RPMI7951 (cell line): ENCODE measurements at places on chromosomes 16 and 17. TPM values are rescaled to one million over a fixed set of nuclear protein-coding genes. Genes with fewer than 3 reads are reported as not detected.

- DNase-seq = no peak
Measured at GRCh38 chr16:58948244-58948643, 214.1 kb upstream of the GOT2 start.

- peak; percentile 61 for DNase-seq
Measured at GRCh38 chr16:56911771-56912571, 20.0 kb upstream of the HERPUD1 start.

- no peak for DNase-seq
Measured at GRCh38 chr16:29745121-29745852, 503 bp downstream of the C16orf54 start.

DNA sequence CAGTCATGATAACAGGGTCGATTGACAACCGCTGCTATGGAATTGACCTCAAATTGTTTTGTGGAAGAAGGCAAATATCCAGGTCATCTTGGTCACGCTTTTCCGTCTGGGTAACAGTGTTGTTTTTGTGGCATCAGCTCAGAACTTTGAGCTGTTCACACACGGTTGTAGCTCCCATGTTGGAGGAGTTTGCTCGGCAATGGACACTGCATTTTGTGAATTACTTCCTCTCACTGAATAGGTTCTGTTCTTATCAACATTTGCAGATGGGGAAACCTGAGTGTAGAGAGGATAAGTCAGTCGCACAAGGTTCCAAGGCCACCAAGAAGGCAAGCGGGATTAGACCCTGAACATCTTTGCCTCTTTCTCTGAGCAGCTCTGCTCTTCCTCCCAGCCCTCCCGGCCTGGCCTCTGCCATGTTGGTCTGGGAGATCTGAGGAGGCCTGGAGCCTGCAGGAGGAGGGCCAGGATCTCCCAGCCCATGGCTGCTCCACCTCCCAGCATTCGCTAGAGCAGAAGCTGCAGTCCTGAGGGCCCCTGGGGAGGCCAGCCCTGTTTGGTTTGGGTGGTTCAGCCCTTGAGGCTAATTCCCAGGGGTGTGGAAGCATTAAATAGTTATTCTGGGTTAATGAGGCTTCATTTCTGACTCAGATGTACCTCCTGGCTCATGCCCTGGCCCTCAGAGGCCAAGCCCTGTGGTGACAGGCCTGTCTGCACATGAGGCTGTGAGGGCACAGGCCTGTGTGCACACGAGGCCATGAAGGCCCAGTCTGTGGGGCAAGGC is 154.1 kb upstream of the PLCG2 start:
- peak; percentile 60 for DNase-seq

DNA sequence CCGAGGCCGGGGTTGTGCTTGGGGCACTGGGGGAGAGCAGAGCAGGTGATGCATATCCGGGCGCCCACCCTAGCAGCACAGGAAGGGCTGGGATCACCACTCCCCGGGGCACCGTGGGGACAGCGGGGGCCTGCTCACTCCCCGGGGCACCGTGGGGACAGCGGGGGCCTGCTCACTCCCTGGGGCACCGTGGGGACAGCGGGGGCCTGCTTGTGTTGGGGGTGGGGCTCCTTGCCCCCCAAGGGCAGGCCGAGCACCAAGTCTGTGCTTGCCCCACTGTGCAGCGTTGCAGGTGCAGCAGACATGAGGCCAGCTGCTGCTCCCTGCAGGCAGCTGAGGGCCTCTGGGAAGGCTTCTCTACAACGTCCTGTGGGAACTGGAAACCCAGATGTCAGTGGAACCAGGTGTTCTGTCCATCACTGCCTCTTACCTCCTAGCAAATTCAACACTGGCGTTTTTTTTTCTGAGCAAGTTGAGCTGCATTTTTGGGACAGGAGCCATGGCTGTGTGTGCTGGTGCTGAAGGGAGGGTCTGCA is 25.0 kb upstream of the ZNF750 start:
- DNase-seq = no peak

DNA sequence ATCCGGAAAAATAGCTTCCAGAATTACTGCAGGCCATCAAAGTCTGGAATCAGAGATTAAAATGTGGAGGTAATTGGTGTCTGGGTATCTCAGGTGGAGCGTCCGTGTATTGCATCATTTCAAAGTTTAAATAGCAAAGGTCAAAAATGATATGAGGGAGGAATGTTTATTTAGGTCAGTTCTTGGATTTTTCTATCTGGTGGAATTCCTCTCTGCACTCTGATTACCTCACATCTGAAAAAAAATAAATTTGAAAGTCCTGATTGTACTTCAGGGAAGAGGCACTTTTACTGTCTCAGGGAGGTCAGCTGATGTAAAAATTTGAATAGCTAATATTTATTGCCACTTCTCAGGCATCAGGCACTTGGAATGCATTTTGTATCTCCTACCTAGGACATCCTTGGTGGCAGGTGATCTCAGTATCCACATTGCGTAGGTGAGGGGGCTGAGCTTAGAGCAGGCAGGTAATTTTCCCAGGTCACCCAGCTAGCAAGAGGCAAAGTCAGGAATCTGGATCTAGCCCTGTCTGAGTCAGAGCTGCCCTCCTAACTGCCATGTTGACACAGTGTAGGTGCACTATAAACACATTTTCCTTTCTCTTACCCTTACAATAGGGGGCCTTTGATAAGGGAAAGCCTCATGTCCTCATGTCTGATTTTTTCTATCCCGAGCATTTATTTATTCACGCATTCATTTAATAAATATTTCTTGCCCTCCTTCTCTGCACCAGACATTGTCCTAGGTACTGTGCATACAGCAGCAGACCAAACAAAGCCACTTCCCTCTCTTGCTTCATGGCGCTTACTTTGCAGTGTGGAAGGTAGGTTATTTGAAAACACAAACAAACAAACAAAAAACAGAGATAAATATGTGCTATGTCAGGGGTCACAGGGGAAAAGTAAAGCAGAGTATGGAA is 454.3 kb downstream of the HAPSTR1 start:
- no peak for DNase-seq

GRCh38 chr17:47733047-47733673 is at the start of gene TBX21:
TSS of gene TBX21 (plus strand) at chr17:47733236. CDS start at chr17:47733455, 219 bp downstream.
- peak; percentile 26 for DNase-seq

DNA sequence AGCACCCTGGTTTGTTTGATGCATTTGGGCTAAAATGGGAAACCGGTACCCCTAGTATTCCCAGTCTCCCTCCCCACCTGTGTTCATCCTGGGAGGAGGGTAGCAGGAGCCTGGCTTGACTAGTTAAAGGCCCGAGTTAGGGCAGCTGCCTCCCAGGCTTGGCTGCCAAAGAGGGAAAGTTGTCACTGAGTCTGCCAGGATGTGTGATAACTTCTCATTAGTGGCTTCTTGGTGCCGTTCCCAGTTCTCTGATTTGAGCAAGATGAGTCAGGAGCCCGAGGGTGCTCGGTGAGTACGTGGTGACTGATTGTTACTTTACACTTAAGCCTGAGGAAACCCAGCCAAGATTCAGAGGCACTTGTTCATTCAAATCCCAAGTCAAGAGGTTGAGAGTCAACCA is 2.5 kb downstream of the KRT32 start:
- peak; percentile 97 for DNase-seq

DNA sequence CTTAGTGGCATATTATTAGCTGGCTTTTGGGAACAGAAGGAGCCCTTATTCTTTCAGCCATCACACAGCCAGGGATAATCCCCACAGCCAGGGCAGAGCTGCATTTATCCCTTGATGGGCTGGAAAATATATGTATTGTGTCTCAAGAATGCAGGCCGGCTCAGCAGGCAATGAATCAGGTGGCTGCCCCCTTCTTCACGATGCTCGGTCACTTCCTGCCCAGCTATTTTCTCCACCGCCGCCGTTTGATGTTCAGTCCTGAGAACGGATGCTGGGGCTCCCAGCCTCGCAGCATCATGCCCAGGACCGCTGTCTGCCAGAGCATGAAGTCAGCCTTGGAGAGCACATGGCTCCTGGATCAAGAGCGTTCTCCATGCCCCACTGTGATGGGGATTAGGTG is 4.3 kb upstream of the MYH3 start:
- DNase-seq = no peak

DNA sequence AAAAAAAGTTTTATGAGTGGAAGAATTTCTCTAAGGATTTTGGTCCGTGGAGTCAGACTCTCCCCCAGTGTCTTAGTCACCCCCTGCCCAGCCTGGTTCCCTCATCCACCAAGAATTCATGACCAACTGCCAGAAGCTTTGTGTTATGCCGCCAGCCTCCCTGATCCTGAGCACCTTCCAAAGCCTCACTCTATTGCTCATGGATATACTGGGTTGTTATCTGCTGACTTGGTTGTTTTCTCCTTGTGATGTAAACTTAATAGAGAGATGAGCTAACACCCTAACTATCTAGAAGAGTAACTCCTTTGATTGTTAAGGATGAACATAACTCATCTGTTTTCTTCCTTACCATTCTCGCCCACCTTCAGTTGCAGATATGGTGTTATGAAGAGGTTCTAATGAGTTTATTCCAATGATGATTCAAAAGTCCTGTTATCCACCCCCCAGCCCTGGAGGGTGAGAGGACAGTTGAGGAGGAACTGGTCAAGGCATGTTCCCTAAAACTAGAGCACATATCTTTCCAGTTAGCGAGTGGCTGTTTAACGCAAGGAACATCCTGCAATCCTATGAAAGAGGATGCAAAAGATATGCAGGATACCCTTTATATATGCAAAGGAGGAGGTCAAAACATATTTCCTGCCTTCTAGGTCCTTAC is 1.5 kb upstream of the PSMD3 start:
- DNase-seq = peak; percentile 48

DNA sequence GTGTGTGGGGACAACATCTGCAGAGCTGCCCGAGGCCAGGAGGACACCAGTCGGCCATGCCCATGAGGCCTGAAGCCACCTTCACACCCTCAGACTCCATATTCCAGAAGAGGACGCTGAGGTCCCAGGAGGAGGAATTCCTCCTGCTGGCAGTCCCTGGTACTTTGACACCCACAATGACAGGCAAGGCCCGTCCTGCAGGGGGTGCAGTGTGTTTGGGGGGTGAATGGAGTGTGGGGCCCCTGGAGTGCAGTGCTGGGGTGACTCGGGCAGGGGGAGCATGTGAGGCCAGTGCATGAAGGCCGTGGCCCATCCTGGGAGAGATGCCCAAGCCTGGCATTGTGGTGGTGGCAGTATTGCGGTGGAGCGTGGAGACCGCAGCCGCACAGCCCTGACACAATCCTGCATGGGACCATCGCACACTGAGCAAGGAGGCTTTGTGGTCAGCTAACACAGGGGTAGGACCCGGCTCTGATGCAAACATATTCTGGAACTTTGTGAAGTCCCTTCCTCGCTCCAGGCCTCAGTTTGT is 52.2 kb downstream of the ZDHHC7 start:
- DNase-seq = no peak

GRCh38 chr16:1285669-1286512 is 23.5 kb upstream of the UBE2I start:
- DNase-seq = no peak

DNA sequence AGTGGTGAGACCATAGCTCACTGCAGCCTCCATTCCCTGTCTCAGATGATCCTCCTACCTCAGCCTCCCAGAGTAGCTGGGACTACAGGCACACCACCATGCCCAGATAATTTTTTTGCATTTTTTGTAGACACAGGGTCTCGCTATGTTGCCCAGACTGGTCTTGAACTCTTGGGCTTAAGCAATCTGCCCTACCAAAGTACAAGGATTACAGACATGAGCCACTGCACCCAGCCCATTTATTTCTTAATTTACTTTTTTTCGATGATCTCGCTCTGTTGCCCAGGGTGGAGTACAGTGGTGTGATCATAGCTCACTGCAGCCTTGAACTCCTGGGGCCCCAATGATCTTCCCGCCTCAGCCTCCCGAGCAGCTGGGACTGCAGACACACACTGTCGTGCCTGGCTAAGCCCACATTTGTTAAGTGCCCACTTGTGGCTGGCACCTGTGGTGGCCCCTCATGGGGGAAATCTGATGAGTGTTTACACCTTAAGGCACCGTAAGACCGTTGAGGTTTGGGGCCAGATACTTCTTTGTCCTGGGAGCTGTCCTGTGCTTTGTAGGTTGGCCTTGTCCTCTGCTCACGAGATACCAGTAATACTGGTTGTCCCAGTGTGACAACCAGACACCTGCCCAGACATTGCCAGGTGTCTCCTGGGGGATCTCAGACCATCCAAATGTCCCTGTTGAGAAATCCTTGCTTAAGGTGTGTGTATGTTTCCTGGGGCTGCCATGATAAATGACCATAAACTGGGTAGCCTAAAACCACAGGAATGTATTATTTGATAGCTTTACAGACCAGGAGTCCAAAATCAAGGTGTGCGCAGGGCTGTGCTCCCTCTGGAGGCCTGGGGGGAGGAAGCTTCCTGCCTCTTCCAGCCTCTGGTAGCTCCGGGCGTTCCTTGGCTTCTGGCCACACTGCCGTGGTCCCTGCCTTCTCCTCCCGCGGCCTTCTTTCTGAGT is 141.4 kb upstream of the GSE1 start:
- DNase-seq = no peak

Gene IRX3
- 7.7 and 15.1 TPM in 2 replicates for total RNA-seq

Gene SMPD3
- 0.12 TPM in 1 of 2 replicates, not detected in the other for total RNA-seq

Gene AGRP
- not detected in 2 replicates for total RNA-seq

Gene TMEM238L
- total RNA-seq = not detected in 2 replicates

Gene ZC3H7A
- 22.1 and 32.4 TPM in 2 replicates for total RNA-seq

Gene PSMD3
- total RNA-seq = 114 and 116 TPM in 2 replicates
